Esophagus (tissue), 2 donors: ENCODE measurements at places on chromosomes 5 and 9. TPM values are rescaled to one million over a fixed set of nuclear protein-coding genes. Genes with fewer than 3 reads are reported as not detected.

The TAF11L8 gene
- polyA plus RNA-seq: not detected

The FCN2 gene
- 0.04 TPM for polyA plus RNA-seq

The SLCO4C1 gene
- 0.04 TPM for polyA plus RNA-seq

The LRRC8A gene
- polyA plus RNA-seq: 38.5 TPM

The IL5 gene
- polyA plus RNA-seq: not detected

The IQGAP2 gene
- polyA plus RNA-seq: 1.4 TPM

The CER1 gene
- polyA plus RNA-seq: not detected

The CAAP1 gene
- 6.7 TPM for polyA plus RNA-seq

The OTP gene
- not detected for polyA plus RNA-seq

The FREM1 gene
- polyA plus RNA-seq: 0.18 TPM

The APBA1 gene
- 1.3 TPM for polyA plus RNA-seq

The SAXO1 gene
- polyA plus RNA-seq: 0.02 TPM

The PAEP gene
- not detected for polyA plus RNA-seq

The FAM221B gene
- polyA plus RNA-seq: not detected

The PCDHGB2 gene
- polyA plus RNA-seq: 0.39 TPM

The PDE6A gene
- 1.0 TPM for polyA plus RNA-seq

The OR13C2 gene
- polyA plus RNA-seq: not detected

The ADGRV1 gene
- polyA plus RNA-seq: 1.6 TPM

The PKD2L2 gene
- 0.02 TPM for polyA plus RNA-seq

The IL3 gene
- polyA plus RNA-seq: not detected

The FBN2 gene
- 0.14 TPM for polyA plus RNA-seq

The C6 gene
- 0.12 TPM for polyA plus RNA-seq

The TMEM174 gene
- polyA plus RNA-seq: not detected

The CYSRT1 gene
- polyA plus RNA-seq: 342 TPM

The CKS2 gene
- polyA plus RNA-seq: 81.6 TPM

The STC2 gene
- 1.4 TPM for polyA plus RNA-seq

The GABRA6 gene
- not detected for polyA plus RNA-seq

The HTR1A gene
- polyA plus RNA-seq: not detected

The NELFB gene
- polyA plus RNA-seq: 31.7 TPM

The NTNG2 gene
- 0.18 TPM for polyA plus RNA-seq

The DNAJB5 gene
- polyA plus RNA-seq: 8.9 TPM

The GFPT2 gene
- 0.73 TPM for polyA plus RNA-seq

The OSMR gene
- 4.6 TPM for polyA plus RNA-seq

The UNC13B gene
- 15.6 TPM for polyA plus RNA-seq

The PCDHB8 gene
- polyA plus RNA-seq: 0.04 TPM

The GMCL2 gene
- not detected for polyA plus RNA-seq

The TNFSF8 gene
- polyA plus RNA-seq: 0.18 TPM

The PCDHA9 gene
- 0.02 TPM for polyA plus RNA-seq

The FAM163B gene
- not detected for polyA plus RNA-seq

The FOXD4L3 gene
- polyA plus RNA-seq: not detected

The PCDHAC2 gene
- polyA plus RNA-seq: 0.02 TPM

The CCDC180 gene
- 0.51 TPM for polyA plus RNA-seq

The ZNF879 gene
- polyA plus RNA-seq: 1.4 TPM

The MYOT gene
- 0.74 TPM for polyA plus RNA-seq

The IFNB1 gene
- polyA plus RNA-seq: not detected

The PCDHB5 gene
- 0.26 TPM for polyA plus RNA-seq
